ENCODE measurements at places on chromosomes 6 and 20.

GRCh38 chr6:150177952-150178520 lies 35.2 kb downstream of the PPP1R14C start:
- DNase-seq, result no peak

- DNase-seq, result no peak
Observed at GRCh38 chr6:126803769-126804168, 314.7 kb upstream of the RSPO3 start.

- no peak for DNase-seq
Observed at GRCh38 chr6:115863211-115863610, 197.5 kb downstream of the FRK start.

- no peak for DNase-seq
Observed at GRCh38 chr6:145213614-145214013, 521.7 kb downstream of the EPM2A start.

DNA sequence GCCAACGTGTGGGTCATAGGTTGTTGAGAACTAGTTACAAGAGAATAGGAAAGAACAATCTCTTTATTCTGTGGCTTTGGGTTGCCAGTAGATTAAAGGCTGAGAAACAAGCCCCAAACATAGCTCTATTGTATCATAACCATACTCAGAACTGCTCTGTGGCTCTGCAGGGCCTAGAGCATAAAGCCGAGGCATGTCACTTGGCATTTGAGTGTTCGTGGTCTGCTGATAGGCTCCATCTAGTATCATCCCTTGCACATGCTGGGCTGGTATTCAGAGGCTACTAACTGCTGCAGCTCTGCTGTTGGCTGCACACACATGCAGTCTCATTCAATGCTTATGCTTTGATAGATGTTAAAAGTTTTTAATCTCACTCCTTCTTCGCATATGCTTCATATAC lies 157.9 kb downstream of the OGFRL1 start:
- no peak for DNase-seq

DNA sequence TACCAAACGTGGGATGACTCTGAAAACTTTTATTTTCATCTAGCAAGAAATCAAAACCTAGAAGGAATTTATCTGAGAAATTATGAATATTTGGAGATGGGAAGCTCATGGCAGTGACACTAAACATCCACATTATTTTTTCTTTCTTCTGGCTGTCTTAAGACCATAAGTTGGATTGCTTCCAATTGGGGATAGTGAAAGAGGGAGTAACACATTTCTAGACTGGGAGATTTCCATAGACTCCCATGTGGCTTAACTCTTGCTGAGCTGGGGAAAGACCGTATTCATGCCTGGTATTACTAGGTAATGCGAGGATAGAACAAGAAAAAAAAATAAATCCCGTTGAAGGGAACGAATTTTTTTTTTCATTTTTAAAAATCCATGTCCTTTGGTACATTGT lies 120.0 kb downstream of the UTRN start:
- no peak for DNase-seq

GRCh38 chr20:58233393-58233792 lies 4.9 kb upstream of the ANKRD60 start:
- DNase-seq, result no peak

DNA sequence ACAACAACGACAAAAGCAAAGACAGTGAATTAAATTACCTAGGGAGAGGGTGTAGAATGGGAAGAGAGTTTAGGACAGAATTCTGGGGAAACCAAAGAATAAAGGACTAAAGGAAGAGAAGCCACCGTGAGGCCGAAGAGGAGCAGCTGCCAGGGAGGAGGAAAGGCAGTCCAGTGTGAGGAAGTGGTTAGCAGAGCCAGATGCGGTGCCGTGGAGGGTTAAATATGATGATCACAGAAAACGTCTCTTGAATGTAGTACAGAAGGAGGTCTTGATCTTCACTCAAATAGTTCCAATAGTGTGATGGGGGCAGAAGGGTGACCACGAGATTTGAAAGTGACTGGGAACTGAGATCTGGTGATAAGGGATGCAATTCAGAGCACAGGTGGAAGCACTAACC lies 67.7 kb downstream of the TMEM244 start:
- DNase-seq, result no peak

- DNase-seq, result no peak
Observed at GRCh38 chr6:146598772-146599405, at the start of gene ADGB. Gene ADGB (plus strand): TSS chr6:146598972. CDS start chr6:146599041, 69 bp downstream.

DNA sequence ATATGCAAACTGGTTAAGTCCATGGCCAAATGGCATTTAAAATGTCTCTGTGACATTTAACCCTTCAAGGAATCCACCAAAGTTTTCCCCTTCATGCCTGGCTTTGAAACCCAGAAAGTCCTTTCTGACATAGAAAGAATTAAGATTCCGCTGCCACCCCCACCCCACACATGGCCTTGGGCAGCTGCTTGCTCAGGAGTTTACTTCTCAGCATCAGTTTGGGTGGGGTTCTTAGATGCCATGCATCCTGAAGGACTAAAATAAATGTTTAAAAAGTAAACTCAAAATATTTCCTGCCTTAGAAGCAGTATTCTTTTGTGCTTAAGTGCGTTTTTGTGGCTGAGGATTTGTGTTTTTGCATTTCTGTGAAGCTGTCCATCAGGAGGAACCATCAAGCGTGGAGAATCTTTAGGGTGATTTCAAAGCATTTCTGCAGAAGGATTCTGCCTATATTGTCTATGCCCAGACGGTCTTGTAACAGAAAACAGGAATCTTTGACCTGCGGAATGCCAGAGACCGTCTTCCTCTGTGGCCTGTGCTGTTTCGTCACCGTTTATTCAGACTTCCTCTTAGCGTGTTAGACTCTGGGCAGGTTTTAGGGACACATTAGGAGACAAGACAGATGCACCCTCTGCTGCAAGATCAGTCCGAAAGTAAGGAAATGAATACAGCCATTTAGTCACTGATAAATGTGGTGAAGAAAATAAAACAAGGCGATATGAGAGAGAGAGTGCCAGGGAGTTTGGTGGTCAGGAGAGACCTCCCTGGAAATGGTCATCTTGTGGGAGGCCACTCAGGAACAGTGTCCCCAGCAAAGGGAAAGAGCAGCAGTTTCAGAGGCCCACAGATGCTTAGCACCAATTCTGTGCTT lies 6.2 kb downstream of the DUSP22 start:
- DNase-seq, result no peak

GRCh38 chr6:170095273-170095981 lies 195.5 kb downstream of the DLL1 start:
- DNase-seq, result no peak

DNA sequence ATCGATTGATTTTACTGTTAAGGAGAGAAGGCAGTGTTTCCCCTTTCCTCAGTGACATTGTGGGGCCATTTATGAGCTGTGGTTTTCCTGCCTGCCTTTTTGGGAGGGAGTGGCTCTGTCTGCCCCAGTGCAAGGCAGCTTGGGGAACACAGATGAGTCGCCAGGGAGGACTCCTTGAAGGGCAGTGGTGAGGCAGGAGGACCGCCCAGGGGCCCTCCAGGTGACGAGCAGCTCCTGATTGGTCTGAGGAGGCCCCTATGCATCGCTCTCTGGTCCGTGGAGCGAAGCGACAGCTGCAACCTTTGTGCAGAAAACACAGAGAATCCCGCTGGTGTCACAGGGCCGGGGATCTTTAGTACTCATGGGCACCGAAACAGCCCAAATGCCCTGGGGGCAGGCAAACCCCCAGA lies 100.3 kb downstream of the TMEM242 start:
- DNase-seq, result no peak

DNA sequence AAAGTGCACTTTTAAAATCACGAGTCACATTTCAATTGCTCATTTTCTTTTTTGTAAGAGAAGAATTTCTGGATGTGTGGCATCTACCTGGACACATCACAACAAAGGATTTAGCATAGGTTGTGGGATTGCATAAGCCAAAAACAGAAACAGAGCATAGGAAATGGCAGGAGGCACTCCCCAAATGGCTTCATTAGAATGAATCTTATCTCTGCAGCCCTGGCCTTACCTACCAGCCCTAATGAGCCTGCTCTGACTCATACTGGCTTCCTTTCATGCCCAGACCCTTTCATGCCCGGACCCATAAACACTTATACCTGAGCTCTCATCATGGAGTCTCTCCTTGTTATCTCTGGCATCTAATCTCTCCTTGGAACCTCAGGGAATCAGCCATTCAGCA lies 23.9 kb upstream of the SPTLC3 start:
- no peak for DNase-seq

DNA sequence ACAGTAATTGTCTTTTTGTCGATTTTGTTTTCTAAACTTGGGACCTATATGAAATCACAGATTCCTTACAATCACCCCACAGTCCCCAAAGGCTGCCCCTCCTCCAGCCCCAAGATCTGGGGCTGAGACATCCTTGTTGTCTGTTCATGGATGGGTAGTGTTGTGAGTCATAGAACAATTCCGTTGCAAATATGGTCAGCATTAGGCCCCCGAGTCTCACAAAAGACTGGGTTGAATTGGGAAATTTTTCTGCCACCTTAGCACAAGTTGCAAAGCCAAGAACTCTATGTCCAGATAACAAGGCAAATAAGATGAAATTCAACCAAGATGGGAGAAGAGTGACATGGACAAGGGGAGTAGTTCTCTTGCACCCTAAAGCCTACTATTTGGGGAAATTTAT lies 10.5 kb upstream of the TAB2 start:
- no peak for DNase-seq

DNA sequence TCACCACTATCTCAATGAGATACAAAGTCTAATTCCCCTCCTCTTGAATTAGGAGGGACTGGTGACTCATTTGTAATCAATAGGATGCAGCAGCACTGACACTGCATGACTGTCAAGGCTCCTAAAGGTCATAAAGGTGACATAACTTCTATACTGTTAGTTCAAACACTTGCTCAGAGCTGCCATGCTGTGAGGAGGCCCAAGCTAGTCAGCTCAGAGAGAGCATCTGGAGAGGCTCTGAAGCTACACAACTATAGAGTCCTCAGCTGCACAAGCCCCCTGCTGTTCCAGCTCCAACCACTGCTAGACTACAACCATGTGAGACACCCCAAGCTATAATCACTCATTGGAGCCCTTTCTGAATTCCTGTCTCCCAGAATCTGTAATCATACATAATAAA lies 17.0 kb upstream of the HEY2 start:
- no peak for DNase-seq

DNA sequence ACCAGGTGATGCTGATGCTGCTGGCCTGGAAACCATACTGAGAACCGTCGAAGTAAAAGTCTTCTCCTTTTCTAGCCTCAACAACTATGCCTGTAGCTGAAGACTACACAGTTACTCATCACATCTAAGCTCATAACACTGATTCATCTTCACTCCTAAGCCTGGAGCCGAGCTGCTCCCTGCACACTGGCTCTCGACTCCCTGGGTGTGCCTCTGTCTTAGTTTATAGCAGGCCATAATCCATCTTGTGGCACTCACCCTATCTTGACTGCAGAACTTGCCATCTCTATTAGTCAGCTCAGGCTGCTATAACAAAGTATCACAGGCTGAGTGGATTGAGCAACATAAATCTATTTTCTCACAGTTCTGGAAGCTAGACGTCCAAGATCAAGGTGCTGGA lies 191.0 kb downstream of the UNC5CL start:
- no peak for DNase-seq

DNA sequence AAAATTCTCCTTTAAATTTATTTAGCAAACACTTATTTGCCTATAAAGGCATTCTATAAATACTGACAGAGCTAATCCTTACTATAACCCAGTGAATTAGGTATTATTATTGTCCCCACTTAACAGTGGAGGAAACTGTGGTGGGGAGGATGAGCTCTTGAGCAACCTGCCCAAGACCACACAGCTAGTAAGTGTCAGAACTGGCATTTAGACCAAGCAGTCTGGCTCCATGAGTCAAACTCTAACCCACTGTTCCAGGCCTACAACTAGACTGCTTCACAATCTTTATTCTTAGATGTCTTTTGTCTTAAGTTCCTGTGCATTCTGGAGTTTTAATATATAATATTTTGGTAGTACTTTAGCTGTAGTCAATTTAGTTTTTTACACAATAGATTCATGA lies 530.8 kb downstream of the BCKDHB start:
- DNase-seq, result no peak

Measured in breast epithelium (tissue), 4 donors.